ENCODE measurements at places on chromosomes 7 and 10.

DNA sequence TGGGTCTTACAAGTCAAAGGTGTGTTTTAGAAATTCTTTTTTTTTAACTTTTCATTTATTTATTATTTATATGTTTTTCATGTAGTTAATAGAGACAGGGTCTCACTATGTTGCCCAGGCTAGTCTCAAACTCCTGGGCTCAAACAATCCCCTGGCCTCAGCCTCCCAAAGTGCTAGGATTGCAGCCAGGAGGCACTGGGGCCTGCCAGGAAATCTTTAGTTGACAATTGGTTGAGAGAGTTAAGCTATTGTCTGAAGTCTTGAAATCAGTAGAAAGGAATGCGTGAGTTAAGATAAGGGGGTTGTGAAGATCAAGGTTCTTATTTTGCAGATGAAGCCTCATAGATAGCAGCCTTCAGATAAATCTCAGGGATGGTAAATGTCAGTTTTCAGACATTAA is 245.4 kb upstream of the GALNT17 start:
- no peak for DNase-seq

- DNase-seq, result no peak
Observed at GRCh38 chr10:128254476-128254875, 128.3 kb upstream of the MKI67 start.

GRCh38 chr7:27663989-27664331 is 1.3 kb upstream of the HIBADH start:
- no peak for DNase-seq

- DNase-seq, result no peak
Observed at GRCh38 chr10:131569851-131570715, 258.6 kb upstream of the TCERG1L start.

DNA sequence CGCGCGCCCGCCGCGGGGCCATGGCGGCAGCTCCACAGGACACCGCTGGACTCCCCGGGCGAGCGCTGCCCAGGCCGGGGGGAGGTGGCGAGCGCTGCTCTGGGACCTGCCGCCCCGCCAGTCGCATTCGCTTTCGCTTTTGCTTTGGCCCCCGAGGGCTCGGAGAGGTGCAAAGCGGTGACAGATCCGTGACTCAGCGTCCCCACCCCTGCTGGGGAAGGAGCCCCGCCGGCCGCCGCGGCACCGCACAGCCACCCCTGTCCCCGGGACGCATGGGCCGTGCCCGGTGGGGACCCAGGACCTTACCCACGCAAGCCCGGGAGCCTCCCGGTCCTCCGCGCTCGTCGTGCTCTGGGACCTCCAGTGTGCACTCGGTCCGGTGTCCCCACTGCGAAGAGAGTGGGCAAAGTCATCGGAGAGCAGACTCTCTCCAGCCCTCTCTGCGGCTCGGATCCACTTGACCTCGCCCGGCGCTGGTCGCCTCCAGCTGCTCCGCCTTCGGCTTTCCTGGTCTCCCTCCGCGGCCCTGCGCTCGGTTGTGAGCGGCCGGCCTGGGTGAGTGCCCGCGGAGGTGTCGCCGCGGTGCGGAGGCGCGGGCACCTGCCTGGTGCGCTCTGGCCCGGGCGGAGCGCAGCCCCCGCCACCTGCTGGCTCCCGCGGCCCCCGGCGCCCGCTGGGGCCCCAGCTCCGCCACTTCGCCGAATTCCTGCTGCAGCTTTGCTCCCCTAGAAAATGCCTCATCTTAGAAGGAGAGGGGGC is at the start of gene IL15RA:
Gene IL15RA, minus strand, starts transcription at position 73 of the 759 bp plus-strand sequence. Its CDS starts 51 bp downstream, at position 22.
- peak; percentile 79 for DNase-seq

- no peak for DNase-seq
Observed at GRCh38 chr7:107680478-107680877, 19.9 kb downstream of the SLC26A4 start.

DNA sequence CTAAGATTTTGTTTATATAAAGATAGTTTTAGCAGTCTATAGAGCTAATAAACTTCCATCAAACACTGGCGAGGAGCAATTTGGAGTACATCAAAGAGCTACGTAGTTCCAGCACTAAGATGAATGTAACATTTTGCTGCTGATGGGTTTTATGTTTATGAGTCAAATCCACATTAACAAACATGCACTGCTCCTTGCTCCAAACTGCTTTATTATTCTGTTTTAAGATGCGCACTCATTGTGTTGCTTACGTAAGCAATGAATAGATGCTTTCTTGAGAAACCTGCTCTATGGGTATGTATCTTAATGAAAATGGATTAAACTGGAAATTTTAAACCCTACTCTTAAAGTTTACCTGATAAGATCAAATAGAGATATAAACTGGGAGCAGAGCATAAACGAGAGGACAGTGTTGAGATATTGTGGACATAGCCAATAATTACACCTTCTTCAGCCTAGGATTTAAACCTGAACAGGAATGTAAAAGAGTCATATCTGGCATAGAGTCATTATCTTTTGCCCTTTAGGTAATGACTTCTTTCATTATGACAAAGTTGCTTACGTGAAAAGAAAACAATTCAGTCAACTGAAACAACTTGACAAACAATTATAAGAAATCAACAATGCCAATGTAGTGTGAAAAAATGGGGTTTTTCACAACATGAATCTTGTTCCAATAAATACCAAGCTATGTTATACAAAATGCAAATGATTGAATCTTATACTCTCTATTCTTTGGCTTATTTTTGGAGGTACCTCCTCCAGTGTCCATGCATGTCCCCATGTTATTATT is 153.5 kb upstream of the MTPN start:
- no peak for DNase-seq

GRCh38 chr7:111459757-111460280 is 102.5 kb downstream of the IMMP2L start:
- DNase-seq, result no peak

GRCh38 chr7:75639071-75639885 is 99.5 kb downstream of the HIP1 start:
- DNase-seq, result peak; percentile 4
